CD4-positive, CD25-positive, alpha-beta regulatory T cell (primary cell): ENCODE measurements at places on chromosomes 6 and 20. TPM values are rescaled to one million over a fixed set of nuclear protein-coding genes. Genes with fewer than 3 reads are reported as not detected.

HLA-DMB gene
- 17.6 TPM for total RNA-seq

DNA sequence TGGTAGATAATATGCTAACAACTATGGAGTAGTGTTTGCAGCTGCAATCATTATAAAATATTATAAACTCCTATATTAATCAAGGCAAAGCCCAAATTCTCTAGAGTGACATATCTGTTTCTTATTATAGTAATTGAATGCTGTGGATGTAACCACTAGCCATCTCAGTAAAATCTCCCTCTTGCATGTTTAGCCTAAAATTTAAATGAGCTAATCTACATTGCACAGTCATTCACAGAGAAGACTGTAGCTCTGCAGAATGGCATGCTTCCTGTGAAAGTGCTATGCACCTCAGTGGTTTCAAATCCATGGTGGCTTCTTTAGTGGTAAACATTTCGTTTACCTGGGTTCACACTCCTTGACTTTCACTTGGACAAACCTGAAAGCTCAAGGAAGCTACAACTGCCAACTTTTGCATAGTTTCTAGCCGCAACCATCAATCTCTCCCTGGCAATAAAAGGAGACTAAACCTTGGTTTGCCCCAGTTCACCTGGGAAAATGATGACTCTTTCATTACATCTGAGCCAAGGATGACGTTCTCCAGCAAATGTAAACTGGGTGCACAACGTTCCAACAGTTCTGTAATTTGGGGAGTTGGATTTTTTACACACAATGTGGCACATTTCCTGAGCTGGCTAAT lies 47.2 kb downstream of the FILIP1 start:
- DNase-seq: no peak

- DNase-seq: no peak
These were observed 370.7 kb upstream of the TSHZ2 start for GRCh38 chr20:52601295-52601971.

- DNase-seq: no peak
These were observed 126.0 kb downstream of the MOXD1 start for GRCh38 chr6:132275066-132275970.

DNA sequence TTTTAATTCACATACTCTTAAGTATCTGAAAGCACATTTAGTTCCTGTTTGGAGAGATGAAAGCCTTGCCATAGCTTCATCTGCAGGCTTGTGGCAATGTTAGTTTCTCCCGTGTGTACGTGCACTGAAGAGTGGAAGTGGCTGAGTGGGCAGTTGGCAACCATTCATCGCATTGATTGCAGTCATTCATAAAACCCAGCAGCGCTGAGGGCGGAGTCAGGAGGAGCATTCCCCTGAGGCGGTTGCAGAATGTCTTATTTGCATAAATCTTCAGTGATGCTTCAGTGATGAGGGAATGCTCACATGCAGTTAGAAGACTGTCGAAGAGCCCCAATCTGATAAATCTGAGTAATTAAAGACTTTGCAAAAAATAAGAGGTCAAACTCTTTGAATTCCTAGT lies 79.1 kb downstream of the RIMS1 start:
- DNase-seq: no peak

DNA sequence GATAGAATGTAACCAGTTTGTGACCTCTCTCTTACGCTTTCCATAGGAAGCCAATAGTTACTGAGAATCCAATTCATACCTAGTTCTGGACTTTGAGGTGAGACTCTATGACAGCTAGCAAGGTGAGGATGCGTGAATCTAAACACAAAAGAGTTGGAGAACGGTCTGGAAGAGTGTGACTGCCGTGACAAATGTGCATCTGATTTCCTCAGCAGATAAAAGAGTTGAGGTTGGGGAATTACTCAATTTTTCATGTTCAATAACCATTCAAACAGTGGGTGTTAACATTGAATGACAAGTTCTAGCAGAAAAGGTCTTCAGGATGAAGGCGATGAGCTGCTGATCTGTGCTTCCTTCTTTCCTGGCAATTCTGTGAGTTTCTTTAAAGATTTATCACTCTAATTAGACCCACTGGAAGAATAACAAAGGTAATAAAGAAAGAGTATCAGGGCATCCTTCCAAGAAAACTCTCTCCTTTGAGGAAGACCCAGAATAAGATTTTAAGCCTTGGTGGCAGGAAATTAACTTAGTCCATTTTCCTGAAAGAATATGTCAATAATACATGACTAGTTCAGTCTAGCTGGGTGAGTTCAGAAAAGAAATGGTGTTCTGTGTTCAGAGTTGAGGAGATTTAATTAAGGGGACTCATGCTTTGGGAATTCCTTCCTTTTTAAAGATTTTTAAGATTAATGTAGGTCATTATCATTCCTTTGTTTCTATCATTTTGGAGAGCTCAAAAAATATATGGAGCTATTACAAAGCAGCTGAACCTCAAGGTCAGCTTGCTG lies 24.5 kb downstream of the KIF3B start:
- DNase-seq: no peak

DNA sequence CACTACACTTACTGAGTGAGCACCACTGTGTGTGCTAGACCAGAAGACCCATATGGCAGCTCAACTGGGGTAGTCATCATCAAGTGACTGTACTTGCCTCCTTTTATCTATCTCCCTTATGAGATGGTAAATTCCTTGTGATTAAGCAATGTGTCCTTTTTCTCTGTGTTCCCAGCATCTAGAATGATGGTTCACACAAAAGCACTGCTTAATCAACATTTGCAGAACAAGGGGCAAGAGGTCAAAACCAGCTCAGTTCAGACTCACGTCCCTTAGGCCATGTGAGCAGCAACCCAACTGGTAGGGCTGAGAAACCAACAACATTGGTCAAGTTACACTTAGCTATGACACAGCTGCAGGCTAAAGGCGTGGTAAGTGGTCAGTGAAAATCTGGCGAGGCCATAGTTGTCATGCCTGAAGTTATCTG lies 10.0 kb downstream of the TRAM2 start:
- DNase-seq: no peak

PRR18 gene
- not detected for total RNA-seq

ZFP64 gene
- total RNA-seq: 14.9 TPM

BRD2 gene
- 425 TPM for total RNA-seq

DNA sequence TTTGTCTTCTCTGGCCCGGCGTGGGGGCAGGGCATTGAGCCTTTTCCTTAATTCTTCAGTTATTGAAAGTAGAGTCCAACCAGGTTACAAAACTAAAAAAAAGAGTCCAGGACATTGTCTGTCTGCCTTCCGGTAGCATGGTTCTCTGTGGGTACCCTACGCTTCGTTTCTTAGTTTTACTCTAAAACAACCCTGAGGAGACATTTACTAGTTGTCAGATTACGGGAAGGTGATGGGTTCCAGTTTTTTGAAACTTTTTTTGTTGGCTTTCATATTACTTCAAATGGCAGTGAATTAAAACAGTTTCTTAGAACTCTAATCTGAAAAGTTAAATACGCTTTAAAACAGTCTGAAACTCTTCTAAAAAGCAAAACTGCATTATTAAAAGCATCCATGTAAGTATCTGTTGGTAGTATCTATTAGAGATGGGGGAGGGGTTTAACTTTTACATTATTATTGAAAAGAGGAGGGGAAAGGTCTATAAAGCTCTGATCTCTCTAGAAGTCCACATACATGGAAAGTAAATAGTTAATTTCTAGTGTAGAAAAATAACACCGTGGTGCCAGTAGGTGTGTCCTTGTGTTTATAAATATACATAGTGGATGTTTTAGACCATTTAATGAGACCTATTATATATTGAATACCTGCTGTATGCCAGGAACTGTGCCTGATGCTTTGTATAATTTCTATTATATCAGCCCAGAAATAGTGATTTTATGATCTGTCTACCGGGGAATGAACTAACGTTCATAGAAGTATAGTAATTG lies 2.2 kb downstream of the BICRAL start:
- DNase-seq: no peak

TGM3 gene
- not detected for total RNA-seq

DNA sequence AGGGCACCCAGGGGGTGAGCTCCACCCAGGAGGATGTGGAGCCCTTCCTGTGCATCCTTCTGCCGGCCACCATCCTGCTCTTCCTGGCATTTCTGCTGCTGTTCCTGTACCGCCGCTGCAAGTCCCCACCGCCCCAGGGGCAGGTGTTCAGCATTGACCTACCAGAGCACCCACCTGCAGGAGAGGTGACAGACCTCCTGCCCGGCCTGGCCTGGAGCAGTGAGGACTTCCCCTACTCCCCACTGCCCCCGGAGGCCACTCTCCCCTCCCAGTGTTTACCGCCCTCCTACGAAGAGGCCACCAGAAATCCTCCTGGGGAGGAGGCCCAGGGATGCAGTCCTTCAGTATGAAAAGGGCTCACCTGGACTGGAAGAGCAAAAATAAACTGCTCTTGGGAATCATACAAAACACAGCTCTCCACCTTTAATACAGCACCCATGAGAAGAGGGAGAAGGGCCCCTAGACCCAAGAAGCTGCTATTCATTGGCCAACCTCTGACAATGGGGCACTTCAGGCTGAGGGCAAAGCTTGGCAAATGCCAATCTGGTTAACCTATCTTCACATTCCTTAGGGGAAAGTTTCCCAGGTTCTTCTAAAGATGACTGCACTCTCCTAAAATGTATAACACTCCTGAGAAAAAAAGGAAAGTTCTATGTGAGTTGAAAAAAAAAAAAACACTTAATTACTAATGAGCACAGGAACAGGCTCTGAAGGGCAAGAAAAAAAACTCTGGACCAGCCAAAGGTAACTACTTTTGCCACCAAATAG lies 5.0 kb downstream of the SMIM28 start:
- no peak for DNase-seq

COX4I2 gene
- not detected for total RNA-seq

DNA sequence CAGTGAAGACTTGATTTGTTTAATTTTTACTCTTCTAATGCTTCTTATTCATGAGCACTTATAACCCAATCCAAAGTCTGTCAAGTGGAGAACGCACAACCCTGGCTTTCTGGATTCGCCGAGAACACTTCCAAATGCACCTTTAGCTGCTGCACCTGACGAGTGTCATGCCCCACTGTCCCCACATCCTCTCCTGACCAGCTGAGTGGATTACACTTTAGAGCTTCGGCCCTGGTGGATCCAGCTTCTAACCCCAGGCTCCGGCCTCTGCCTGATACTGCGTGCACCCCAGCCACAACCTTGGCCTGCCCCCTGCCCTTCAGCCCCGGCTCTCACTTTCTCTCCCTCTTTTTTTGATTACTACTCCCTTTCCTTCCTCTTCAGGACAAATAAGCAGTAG lies 258.8 kb downstream of the TMEM242 start:
- no peak for DNase-seq

- no peak for DNase-seq
These were observed 84.7 kb upstream of the GCM1 start for GRCh38 chr6:53233309-53233708.

GRCh38 chr6:21808551-21809242 lies 215.1 kb downstream of the SOX4 start:
- DNase-seq: no peak

GRCh38 chr6:43280234-43280633 lies 17.8 kb upstream of the SLC22A7 start:
- no peak for DNase-seq

ULBP3 gene
- 1.3 TPM for total RNA-seq

GRCh38 chr20:61436283-61436666 lies 184.2 kb downstream of the CDH4 start:
- DNase-seq: no peak

DNA sequence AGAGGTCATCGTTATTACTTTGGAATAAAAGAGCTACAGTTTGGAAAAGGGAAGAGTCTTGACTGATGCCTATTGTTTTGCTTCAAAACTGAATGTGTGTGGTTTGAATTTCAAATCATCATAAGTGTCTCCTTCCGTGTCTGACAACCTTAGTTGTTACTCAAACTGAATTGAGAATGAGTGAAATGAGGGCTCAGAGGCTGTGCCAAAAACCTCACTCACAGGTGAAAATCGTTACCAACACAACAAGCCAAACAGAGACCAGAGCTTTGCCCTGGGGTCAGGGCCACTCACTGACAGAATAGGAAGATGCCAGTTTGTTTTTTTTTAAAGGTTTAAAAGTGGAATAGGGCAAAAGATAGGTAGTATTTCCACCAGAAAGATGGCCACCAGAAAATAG lies 15.2 kb upstream of the SIRT5 start:
- no peak for DNase-seq
